ENCODE measurements at places on chromosomes 3 and 15.

- no peak for DNase-seq
These were observed 31.9 kb downstream of the SPATA16 start for GRCh38 chr3:173109143-173109542.

DNA sequence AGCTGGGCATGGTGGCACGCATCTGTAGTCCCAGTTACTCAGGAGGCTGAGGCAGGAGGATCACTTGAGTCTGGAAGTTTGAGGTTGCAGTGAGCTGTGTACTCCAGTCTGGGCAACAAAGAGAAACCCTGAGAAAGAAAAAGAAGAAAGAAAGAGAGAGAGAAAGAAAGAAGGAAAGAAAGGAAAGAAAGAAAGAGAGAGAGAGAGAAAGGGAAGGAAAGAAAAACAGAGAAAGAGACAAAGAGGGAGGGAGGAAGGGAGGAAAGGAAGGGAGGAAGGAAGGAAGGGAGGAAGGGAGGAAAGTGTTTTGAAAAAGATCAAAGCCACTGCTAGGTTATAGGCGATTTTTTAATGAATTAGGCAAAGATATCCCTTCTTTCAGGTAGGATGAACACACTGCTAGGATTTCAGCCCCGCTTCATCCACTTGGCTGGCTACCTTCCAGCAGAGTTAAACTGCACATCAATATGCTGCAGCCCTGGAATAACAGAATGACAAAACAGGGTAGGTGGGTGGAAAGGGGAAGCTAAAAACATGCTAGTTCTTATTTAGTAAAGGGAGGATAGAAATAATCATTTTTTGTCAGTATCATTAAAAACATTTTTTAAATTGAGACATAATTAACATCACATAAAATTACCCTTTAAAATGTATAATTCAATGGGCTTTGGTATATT, 12.8 kb upstream of the PPARG start:
- DNase-seq, result no peak

- DNase-seq, result peak; percentile 51
These were observed 24.5 kb upstream of the MFSD1 start for GRCh38 chr3:158777161-158777873.

- no peak for DNase-seq
These were observed 824 bp upstream of the CILP start for GRCh38 chr15:65212097-65212496.

DNA sequence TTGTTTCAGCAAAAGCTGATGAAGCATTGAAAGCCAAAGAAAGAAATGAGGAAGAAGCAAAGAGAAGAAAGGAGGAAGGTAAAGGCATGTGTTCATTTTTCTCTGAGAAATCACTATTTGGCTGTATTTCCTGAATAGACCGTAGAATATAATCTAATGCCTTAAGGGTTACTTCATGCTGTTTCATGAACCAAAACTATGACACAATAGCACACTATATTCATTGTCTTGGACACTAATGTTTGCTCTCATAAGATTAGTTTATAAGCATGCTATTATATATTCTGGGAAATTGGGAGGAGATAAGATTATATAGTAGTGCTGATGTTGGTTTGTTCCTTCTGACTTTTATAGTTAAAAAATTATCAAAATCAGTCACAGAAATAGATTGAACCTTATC, 110.1 kb upstream of the MLF1 start:
- no peak for DNase-seq

DNA sequence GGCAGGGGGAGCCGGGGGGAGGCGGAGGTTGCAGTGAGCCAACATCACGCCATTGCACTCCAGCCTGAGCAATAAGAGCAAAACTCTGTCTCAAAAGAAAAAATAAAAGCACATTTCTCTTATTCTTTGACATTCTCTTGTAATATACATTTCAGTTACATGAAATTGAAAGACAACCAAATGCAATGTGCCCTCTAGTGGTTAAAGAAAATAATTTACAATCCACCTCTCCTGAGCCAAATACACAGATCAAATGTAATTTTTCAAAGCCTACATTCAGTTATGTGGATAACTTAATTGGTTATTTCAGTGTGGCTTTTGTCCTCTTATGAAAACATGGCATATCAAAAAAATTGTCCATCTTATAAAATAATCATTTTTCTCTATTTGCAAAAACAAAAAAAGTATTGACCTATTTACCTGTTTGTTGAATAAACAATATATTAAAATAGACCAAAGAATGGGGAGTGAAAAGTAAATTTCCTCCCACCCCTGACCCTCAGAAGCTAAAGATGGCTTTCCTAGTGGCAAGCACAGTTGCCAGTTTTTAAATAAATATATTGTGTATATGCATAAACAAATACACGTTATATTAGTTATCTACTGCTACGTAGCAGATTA, 14.2 kb upstream of the U2SURP start:
- DNase-seq, result peak; percentile 68

GRCh38 chr3:69855436-69856162, 116.3 kb downstream of the MITF start:
- peak; percentile 52 for DNase-seq

GRCh38 chr3:98530676-98531075, 1.1 kb upstream of the GPR15 start:
- no peak for DNase-seq

- no peak for DNase-seq
These were observed 20.8 kb upstream of the ATP13A3 start for GRCh38 chr3:194507571-194507970.

DNA sequence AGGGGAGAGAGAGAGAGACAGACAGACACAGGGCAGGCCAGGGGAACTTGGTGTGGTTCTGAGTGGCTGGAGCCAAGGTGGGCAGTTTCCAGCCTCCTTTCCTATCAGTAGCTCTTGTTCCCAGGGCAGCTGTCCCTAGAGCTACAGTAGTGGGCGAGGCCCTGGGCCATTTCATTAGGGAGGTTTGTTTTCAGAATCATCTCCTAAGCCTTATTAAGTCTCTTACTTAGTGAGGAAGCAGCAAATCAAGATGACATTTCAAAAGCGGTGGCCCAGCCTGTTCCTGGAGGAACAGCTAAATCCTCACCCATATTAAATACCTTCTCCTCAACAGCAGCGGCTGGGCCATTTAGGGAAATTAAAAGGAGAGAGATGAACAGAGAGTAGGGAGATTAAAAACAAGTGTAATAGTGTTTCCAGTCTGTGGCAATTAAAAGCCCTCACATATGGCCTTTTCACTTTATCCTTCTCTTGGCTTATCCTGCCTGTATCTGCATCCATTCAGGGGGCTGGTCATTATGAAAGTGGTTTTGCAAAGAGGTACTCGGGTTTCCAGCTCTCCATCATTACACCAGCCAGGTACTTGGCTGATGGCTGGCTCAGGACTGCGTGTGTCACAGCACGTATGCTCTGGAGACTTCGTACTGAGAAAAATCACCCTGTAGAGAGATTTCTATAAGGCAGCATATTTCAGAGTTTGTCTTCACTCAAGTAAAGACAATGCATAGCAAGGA, 91.9 kb upstream of the PRR23C start:
- DNase-seq, result no peak

- DNase-seq, result no peak
These were observed 27.4 kb upstream of the PLA2G4E start for GRCh38 chr15:42048080-42048820.

- no peak for DNase-seq
These were observed 274.7 kb downstream of the CD47 start for GRCh38 chr3:107816107-107816506.

- DNase-seq, result peak; percentile 7
These were observed 398.6 kb upstream of the WNT5A start for GRCh38 chr3:55885721-55886120.

DNA sequence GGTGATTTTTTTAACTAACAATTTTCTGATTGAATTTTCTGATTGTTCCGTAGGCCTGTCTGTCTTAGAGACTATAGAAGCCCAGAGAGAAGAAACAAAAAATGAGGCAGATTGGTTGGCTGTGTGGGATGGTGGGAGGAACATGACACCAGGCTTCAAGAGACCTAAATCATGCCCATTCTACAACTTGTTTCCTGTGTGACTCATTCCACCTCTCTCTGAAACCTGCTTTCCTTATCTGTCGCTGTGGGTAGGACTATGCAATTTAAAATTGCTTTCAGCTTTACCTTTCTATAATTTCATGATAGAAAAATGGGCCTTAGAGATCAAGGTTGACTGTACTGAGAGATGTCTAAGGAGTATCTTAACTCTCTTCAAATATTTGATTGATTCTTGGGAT, 44.5 kb downstream of the OXNAD1 start:
- no peak for DNase-seq

DNA sequence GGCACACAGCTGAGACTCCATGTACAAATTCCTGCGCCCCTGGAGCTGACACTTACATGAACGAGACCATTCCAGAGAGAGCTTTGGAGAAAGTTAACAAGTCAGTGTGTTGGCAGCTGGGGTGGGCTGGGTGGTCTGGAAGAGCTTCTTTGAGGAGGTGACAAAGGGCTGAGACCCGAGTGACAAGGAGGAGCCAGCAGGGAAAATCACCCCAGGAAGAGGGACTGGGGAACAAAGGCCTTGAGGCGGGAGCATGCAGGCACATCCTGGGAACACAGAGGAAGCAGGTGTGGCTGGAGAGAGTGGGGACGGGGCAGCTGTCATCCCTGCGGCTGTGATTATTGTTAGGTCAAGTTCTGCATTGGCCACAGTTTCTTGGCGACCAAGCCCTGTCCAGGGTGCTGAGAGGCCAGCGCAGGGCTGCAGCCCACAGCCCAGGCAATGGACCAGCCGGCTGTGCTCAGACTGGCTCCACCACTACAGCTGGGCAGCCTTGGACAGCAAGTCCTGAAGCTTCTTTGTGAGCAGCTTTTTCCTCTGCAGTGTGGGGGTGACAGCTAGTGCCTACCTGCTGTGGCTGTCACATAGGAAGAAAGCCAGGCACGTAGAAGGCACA, 34.2 kb upstream of the PRR23E start:
- DNase-seq, result peak; percentile 73

- peak; percentile 82 for DNase-seq
These were observed 14.1 kb upstream of the CXCR6 start for GRCh38 chr3:45929042-45929679.

DNA sequence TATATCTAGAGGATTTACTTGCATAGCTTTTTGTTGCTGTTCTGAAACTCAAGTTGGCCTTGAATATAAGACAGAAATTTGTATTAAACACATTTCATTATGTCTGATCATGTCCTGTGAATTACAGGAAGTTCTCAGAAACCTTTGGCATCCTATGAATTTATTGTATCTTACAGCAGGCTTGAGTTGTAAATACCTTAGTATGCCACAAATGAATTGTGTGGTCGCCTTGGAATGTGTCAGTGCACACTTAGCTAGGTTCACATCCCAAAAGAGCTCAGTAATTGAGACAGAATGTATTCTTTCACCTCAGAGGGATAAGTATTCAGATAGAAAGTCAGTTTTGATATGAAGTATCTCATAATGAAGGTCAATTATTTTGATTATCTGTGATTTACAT, 83.4 kb downstream of the NEK11 start:
- peak; percentile 58 for DNase-seq

DNA sequence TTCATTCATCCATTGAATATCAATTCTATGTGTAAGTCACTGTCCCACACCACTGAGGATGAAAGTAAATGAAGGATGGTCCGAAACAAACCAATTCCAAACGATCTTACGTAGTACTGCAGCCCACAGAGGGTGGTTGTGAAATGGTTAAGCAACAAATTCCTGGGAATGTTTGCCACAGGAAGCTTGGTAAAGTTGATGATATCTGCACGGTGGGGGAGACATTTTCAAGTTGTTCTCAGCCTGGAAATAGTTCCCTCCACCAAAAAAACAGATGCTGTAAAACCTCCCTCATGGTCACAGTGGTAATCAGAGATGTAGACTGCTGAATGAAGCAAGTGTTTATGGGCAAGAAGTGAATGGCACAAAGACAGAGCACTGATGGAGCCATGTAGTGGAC, 35.9 kb upstream of the BNC1 start:
- DNase-seq, result no peak

All from GM03348 (cell line).